CD4-positive, alpha-beta T cell treated with Interferon alpha-2 for 1 hour (primary cell): ENCODE measurements at places on chromosomes 3 and 15.

DNA sequence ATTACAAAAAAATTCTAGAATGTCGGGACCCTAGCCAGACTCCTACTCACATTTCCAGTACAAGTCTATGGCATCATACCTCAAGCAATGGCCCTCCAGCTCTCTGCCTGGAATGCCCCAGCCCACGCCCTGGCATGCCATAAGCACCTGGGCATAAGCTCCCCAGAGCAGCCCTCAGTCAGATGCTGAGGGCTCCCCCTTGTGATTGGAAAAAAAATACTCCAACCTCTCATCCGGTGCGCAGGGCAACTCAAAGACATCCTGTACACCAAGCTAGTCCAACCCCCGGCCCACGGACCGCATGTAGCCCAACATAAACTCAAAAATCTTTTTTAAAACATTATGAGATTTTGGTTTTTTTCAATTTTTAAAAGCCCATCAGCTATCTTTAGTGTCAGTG, 115.4 kb downstream of the NEK10 start:
- DNase-seq, result no peak

- DNase-seq, result no peak
Observed at GRCh38 chr3:20511863-20512505, 326.0 kb upstream of the SGO1 start.

- DNase-seq, result no peak
Observed at GRCh38 chr15:47711655-47712054, 5.7 kb upstream of the SEMA6D start.

DNA sequence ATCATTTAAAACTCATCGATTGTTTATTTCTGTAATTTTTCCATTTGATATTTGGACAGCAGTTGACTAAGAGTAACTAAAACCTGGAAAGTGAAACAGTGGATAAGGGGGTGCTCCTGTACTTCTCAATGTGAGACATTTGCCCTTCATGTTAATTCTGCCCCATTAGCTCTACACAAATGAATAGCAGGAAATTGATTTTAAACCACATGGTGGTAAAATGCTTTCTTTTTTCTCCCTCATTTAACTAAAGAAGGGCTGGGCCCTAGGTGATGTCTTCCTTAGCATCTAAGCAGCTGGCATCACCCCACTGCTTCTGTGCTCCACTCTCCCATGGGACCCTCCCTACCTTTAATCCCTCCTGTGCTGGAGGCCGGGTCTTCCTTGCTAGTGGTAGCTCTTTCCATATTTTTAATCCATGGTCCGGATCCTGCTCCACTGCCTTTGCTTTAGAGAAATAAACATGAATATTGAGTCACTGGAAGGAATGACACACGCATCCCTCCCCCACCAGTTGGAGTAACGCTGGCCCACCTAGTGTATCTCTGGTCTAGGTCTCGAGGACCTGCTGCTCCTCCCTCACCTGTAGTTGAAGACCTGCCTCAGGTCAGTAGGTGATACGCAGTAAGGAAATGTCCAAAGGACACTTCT, 30.2 kb upstream of the LAMP3 start:
- DNase-seq, result no peak

DNA sequence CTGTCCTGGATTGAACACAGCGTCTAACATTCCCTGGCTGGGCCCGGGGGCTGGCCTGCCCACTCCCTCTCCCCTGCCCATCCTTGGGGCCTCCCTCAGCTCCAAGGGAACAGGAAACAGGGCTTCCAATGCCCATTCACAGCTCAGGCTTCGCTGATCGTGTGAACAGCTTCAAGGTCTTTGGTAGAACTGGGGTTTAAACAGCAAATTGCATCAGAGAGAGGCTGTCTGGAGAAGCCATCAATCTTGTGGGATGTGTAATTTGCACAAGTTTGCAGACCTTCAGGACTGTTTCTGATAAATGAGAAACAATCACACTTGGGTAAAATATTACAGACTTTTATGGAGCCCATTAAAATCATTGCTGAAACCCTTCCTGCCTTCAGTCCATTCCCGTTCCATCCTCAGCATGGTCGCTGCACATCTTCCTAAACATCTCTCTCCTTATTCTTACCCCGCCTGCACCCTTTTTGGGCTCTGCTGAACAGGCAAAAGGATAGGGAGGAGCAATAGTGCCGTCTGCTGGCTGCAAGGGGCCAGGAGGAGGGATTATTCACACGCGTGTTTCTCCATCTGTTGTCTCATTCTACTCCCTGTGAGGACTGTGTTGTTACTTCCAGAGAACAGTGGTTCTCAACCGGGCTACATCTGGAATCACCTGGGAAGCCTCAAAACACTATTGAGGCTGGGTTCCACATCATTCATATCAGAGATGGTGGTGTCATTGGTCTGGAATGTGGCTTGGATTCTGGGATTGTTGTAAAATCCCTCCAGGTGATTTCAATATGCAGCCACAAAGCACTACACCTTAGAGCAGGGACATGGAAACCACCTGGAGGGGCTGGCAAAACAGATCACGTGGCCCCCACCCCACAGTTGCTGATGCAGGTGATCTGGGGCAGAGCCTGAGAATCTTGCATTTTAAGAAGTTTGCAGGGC, 116.3 kb downstream of the CLSTN2 start:
- no peak for DNase-seq

DNA sequence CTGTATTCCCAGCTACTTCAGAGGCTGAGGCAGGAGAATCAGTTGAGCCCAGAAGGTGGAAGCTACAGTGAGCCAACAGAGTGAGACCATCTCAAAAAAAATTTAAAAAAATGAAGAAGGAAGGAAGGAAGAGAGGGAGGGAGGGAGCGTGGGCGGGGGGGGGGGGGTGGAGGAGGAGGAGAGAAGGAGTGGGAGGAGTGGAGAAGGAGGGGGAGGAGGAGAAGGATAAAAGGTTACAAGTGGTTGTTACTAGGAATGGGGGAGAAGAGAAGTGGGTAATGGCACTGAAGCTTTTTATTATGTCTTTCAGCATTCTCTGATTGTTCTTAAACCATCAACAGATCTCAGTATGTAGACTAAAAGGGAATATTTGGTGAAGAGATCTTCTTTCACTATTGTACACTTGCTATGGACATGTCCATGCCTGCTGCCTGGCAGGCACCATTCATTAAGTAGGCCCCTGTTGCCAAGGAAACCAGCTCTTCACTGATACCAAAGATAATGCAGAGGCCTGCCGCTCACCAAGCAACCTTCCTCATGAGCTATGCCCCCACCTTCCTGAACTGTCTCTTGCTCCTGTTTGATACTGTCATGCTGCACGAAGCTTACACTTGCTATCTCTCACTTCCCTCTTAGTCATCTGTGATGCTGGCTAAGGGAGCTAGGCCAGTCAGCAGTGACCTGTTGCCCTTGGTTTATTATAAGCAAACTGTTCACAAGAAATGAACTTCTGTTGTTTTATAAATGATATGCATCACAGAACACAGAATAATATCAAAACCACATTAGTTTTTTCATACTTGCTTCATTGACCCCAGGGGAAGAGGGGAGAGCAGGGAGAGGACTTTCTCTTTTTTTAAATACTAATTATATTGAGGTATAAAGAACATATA, 23.1 kb downstream of the EPM2AIP1 start:
- peak; percentile 75 for DNase-seq

DNA sequence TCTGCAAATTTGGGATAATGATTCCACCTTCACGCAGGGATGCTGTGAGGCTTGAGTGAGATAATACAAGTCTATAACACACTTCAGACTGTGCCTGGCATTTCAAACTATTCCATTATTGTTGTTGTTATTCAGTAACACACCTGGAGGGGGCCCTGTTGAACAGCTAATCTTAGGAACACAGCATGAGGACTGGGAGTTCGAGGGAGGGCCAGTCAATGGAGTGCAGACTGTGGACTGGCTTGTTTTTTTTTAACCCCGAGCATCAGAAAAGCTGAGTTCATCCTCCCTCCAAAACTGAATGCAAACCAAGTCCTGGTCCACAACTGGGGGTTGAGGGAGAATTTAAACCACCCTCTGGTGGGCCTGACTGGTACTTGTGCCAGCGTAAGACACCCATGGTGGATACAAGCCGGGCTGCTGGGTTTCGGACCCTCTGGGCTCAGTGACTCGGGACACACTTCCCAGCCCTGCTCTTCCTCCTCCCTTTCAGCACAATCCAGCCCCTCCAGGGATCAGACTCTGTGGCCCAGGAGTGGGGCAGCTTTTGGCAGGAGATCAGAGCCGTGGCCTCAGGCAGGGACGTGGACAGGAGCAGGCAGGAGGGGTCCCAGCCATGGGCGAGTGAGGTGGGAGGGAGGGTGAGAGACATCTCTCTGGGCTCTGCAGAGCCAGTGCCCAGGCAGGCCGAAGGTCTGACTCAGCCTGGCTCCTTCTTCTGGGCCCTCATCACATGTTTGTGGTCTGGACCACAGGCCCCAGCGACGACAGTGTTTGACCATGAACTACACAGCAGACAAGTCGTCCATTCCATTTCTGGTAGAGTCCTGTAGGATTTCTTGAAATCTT, 36.3 kb upstream of the MEX3B start:
- no peak for DNase-seq

- DNase-seq, result no peak
Observed at GRCh38 chr3:130935761-130936492, 42.0 kb downstream of the ATP2C1 start.

DNA sequence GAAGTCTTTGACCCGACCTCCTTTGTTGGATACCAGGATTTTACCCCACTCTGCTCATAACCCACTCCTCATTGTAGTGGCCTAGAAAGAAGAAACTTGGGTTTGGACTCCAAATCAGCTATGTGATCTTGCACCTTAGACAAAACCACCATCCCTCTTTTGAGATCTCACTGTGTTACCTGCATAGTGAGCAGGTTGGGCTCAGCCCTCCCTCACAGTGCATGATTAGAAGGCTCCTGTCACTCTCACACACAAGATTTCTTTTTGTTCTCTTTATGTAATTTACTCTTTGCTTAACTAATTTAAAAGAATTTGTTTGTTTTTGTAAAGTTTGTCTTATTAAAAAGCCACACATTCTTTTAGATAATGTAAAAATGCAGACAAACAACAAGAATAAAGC, 587.8 kb downstream of the MECOM start:
- DNase-seq, result no peak

DNA sequence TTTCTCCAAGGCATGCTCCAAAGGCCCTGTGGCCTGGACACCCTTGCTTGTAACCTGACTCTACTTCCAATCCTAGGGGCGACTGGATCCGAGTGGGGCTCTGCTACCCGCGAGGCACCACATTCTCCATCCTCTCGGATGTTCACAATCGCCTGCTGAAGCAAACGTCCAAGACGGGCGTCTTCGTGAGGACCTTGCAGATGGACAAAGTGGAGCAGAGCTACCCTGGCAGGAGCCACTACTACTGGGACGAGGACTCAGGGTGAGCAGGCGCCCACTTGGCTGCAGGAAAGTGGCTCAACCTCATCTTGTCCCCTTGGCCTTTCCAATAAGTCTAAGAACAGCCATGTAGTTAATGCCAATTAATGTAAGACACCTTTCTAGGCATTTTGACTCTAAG, 51.9 kb downstream of the MESD start:
- no peak for DNase-seq

- no peak for DNase-seq
Observed at GRCh38 chr15:41921167-41921566, 27.3 kb upstream of the SPTBN5 start.

DNA sequence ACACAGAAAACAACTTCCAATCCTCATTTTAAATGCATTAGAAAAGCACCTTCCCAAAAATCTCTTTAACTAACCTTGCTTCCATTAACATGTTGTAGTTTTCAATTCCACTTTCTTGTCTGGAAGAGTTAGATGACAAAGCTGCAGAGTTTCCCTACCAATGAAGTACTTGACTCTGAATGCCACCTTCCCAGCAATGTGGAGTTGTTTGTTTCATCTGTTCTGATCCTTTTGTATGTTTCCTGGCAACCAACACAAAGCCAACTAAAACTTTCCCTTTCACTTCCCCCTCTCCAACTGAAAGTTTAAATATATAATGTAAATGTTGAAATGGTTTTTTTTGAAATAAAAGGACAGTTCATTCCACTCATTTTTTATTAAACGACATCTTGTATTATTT, at the start of gene WDR49:
Gene WDR49, minus strand, starts transcription at position 183 of the 400 bp plus-strand sequence. CDS start 517 bp downstream, outside the sequence.
- DNase-seq, result peak; percentile 11

- no peak for DNase-seq
Observed at GRCh38 chr15:41827290-41827879, 507 bp upstream of the JMJD7 start.

- no peak for DNase-seq
Observed at GRCh38 chr15:29917600-29918597, 95.6 kb upstream of the TJP1 start.

GRCh38 chr3:194282436-194283122, 68.5 kb downstream of the CPN2 start:
- DNase-seq, result no peak
